NCI-H82 (cell line): ENCODE measurements at places on chromosomes 11 and 22.
A peak's percentile ranks its signal among the peaks of the same experiment; 100 is the strongest.

DNA sequence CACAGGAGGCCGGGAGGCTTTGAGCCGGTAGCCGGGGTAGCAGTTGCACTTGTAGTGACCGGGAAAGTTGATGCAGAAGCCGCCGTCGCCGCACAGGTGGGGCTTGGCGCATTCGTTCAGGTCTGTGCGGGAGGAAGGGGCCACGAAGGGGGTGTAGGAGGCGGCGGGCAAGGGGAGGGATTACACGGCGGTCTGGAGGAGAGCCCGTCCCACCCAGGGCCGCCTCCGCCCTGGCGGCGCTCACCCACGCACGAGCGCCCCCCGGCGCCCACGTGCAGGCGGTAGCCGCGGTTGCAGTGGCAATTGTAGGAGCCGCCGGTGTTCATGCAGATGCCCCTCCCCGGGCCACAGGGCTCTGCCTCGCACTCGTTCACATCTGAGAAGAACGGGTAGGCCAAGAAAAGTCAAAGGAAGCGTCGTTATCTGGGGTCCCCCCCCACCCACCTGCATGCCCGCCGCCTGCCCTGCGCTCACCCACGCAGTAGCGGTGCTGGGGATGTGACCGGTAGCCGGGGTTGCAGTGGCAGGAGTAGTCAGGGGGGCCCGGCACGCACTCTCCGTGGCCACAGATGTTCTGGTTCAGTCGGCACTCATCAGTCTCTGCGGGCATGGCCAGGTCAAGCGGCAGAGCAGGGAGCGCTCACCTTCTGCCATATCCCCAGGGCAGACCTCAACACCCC is 10.6 kb downstream of the LTBP3 start:
- no peak for DNase-seq

- peak; percentile 53 for DNase-seq
Observed at GRCh38 chr11:7278314-7278917, 26.7 kb downstream of the SYT9 start.

GRCh38 chr22:24142241-24142640 is 39.0 kb upstream of the SUSD2 start:
- DNase-seq, result no peak

DNA sequence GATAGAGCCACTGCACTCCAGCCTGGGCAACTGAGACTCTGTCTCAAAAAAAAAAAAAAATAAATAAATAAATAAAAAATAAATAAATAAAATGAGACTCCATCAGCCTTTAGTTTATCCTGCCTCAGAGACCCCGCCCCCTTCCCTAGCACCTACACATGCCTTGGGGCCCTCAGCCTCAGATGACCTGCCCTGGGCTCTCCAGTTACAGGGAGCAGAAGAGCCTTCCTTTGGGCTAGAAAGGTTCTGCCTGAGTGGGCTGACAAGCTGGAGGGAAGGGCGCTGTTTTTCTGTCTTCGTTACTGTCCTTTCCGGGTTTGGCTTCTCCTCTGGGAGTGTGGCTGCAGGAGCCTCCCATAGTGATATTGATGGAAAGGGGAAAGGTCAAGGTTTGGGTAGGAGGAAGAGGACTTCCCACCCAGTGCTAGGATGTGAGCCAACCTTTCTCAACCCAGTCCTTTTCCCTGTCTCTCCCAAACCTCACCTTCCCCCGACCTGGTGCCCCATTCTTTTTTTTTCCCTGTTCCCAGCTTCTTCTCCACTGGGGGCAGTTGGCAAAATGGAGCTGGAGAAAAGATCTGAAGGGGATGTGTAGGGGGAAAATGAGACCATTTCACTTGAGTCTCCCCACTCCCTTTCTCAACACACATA is 1.5 kb upstream of the SF3B2 start:
- peak; percentile 40 for DNase-seq

GRCh38 chr11:109892321-109892794 is 200.8 kb upstream of the ZC3H12C start:
- no peak for DNase-seq

DNA sequence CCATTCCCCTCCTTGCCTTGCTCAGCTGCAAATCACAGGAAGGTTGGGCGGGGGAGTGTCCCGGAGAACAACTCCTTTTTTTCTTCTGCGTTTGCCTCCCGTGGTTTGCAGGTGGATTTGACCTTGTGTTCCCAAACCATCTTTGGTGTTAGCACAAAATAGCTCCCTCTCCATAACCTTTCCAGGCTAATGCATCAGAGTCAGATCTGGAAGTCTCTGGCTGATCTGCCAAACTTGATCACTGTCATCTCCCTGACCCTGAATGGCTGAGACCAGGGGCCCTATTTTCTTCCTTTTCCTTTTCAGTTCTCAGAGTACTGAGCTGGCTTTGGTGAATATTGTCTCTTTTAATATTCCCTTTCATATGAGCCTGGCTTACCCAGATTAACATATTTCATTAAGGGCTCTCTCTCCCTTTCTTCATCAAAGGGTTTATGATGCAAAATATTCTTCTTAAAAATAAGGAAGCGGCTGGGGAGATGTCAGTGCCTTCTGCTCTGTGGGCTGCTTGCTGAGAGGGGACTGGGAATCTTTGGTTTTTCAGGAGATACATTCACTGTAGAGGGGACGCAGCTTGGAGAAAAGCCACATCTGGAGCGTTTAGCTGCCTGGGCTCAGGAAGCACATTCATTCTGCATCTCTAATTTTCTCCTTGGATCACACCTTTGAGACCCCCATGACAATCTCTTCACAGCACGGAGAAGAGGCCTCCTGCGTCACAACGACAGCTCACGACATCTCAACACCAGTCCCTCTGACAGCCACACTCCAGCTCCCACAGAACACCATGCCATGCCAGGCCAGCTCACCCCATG is 148.3 kb downstream of the CEP164 start:
- no peak for DNase-seq

DNA sequence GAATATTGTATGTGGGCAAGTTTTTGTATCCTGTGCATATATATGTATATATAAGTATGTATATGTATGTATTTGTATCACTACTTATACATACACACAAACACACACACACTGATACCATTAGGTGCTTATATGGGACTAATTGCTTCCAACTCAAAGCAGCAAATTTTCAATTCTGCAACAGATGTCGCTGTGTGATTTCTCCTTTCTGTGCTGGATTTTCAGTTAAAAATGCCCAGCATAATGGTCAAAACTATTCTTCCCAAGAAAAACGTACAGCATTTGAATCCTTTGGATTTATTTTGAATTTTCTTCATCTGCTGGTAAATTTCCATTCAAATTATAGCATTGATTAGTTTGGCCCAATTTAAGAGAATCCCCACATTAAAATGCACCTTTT is 4.3 kb downstream of the CADM1 start:
- DNase-seq, result no peak
